ENCODE measurements at places on chromosomes 12 and 14. TPM values are rescaled to one million over a fixed set of nuclear protein-coding genes. Genes with fewer than 3 reads are reported as not detected.

The MYH6 gene
- total RNA-seq = 0.09 TPM

The TSHR gene
- total RNA-seq = not detected

The TAS2R43 gene
- total RNA-seq = 1.3 TPM

The ANKRD33 gene
- total RNA-seq = 0.46 TPM

The GALNT6 gene
- 10.7 TPM for total RNA-seq

The GPR135 gene
- 2.8 TPM for total RNA-seq

The MYF6 gene
- total RNA-seq = not detected

The CISTR gene
- total RNA-seq = not detected
